ENCODE measurements at places on chromosomes 6 and 20.
A peak's percentile ranks its signal among the peaks of the same experiment; 100 is the strongest.

GRCh38 chr6:101883505-101883904, 490.0 kb downstream of the GRIK2 start:
- no peak for DNase-seq

DNA sequence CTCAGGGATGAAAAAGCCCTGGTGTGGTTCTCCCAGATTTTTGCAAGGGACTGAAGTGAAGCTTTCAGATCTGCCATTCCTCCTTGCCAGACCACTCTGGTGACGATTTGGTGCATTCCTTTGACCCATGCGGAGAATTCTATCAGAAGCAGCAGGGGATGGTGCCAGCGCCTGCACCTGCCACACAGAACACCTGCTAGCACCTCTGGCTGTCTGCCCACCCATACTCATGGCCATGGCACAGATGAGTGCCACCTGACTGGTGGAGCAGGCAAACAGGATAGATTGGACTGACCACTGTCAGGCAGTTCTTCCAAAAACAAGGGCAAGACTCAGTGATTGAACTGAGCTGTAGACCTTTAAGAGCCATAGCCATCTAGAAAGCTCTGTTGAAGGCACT, 107.1 kb downstream of the CDYL start:
- DNase-seq = no peak

DNA sequence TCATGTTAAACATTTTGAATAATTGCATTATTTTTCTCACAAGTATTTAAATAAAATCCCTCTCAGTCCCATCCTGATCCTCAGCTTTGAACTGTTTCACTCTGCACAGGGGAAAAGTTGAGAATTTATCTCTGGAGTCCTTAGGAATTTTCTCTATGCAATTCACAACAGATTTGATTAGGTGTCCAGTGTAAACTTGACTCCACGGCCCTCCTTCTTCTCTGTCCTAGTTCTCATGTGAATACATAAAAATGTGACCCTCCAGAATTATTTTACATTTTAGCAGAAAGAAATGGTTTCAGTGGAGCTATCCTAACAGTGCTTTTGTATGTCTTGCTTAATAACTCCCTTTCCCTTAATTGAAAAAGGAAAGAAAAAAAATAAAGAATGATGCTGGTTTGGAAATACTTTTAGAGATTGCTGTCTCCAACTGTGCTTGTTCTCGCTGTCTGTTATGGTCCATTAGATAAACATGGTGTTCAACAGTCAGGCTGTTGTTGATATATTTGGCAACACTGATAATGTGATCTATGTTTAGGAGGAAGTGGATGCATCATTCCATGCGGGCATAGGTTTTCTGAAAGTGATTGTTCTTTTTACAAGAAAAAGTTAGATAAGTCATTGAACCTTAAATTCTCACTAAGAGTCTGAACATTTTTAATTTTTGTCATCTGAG, 599.4 kb upstream of the CITED2 start:
- DNase-seq = peak; percentile 48

DNA sequence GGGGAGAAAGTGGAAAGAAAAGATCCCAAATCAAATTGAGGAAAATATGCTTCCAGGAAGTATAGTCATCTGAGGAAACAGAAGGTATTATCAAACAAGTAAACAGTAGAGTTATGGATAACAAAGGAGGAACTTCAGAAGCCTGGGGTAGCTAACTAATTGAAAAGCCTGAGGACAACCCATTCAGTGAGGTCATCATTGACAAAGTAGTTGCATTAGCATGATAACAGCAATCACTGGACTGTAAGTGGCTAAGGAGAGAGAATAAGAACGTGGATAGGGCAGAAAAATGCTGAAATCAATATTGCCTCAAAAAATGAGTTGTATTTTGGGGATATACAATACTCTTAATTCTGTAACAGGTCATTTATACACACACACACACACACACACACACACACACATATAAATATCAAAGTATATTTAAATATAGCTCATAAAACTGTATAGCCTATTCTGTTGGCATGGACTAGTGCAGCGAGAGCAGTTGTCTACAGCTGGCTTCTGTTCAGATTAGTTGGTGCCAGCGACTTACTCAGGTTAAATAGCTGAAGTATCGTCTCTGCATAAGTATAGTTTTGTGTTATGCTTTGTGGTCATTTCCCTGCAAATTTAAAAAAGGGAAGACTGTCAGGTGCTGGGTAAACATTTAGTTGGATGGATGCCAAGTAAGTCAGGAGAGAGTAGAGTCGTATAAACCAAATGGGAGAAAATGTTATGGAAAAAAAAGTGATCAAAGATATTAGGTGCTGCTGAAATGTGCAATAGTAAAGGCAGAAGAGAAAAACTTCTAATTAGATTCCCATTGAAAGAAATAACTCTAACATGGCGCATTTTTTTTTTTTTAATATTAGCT, 33.8 kb upstream of the CTAGE9 start:
- no peak for DNase-seq

- no peak for DNase-seq
Observed at GRCh38 chr6:44935693-44936300, 392.3 kb upstream of the RUNX2 start.

GRCh38 chr20:1345030-1345755, 16.3 kb upstream of the SDCBP2 start:
- no peak for DNase-seq

DNA sequence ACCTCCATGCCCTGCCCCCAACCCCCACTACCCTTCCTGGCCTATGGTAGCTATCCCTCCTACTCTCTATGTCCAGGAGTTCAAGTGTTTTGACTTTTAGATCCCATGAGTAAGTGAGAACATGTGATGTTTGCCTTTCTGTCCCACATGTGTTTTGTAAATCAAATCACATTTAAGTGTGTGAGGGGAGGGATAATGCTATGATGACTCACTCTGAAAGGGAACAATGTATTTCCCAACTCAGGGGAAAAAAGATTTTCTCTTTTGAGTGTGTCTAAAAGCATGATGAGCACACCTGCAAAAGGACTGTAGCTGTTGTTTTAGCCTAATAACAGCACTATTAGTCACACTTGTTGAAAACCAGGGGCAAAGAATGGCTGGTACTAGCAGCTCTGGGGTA, 193.7 kb downstream of the GJA10 start:
- peak; percentile 66 for DNase-seq

DNA sequence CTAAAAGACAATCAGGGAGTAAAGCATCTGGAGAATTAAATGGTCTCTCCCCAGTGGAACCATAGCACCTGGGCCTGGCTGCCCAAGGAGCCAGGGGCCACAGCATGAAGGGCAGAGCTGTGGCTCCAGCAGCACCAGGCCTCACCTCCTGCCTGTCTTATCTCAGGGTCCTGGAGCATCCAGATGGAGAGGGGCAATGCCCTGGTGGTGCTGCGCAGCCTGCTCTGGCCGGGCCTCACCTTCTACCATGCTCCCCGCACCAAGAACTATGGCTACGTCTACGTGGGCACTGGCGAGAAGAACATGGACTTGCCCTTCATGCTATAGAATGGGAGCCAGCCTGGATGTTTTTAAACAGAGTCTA, 17.0 kb downstream of the MRPS18A start:
- DNase-seq = no peak
